Left renal cortex interstitium (tissue), 4 donors: ENCODE measurements at places on chromosomes 5 and 9. TPM values are rescaled to one million over a fixed set of nuclear protein-coding genes. Genes with fewer than 3 reads are reported as not detected.

- DNase-seq: no peak
Observed at GRCh38 chr5:3995954-3996619, 400.5 kb downstream of the IRX1 start.

DNA sequence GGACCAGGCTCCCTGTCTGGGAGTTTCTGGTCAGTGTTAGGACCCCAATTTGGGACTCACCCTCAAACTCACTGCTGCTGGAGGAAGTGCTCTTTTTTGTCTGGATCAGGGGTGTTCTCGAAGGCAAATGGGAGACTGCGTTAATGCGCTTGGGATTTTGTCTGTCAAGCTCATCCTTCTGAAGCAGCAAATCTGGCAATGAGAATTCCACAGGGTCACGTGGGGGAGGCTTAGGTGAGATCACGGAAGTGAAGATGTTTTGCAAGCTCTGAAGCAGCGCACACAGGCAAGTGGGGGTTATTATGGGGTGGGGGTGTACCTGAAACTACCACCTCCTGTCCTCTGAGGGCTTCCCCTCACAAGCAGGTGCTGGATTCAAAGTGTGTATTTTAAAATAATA is 10.5 kb upstream of the TEX53 start:
- no peak for DNase-seq

DNA sequence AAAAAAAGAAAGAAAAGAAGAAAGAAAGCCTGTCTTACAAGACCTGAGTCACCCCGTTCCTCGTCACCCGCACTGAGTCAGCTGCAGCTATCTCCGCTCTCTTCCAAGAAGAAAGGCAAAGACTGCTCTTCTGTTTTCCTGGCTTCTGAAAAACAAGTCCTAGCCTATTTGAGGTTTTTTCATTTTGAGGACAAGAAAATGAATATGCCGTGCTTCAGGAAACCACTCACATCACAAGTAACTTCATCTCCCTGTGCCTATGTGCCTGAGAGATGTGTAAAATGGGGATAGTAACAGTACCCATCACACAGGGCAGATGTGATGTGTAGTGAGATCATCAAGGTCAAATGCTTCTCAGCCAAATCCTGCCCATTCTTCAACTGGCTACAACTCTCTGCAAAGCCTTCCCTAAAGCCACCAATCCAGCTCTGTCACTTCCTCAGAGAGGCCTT is 78.4 kb downstream of the GLDC start:
- DNase-seq: no peak

- no peak for DNase-seq
Observed at GRCh38 chr5:1652873-1653697, 129.3 kb upstream of the LPCAT1 start.

GRCh38 chr9:16352251-16352650 is 518.2 kb downstream of the BNC2 start:
- DNase-seq: no peak

- DNase-seq: no peak
Observed at GRCh38 chr9:98765256-98765655, 31.1 kb downstream of the ANKS6 start.

DNA sequence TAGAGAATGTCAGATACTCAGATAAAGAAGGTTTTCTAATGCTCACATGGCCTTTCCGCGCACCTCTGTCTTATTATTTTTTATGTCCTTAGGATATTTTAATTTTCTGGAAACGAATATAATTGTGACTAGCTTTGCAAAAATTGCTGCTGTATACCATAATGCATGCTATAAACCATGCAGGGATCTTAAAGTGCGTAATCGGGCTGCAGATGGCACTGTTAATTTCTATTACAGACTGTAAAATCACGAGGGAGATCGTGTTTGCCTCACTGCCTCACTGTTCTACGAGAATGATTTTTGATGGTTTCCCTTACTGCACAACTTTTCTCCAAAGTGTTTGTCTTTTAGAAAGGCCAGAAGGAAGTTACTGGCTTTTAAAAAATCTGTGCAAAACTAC is 356.1 kb downstream of the TUSC1 start:
- no peak for DNase-seq

DNA sequence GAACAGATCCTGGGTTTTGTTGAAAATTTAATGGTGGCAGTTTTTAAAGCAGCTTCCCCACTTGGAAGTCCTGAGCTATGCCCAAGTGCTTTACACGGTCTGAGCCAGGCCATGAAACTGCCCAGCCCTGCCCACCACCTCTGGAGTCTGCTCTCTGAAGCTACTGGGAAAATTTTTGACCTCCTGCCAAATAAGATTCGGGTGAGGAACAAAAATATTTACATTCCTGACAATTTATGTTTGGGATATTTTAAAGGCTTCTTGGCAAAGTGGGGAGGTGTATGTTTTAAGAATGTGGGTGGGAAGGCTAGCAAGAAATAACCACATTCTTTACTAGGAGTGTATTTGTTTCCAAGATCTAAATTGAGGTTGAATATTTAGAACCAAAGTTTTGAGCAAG is 50.0 kb downstream of the HACD4 start:
- no peak for DNase-seq

DNA sequence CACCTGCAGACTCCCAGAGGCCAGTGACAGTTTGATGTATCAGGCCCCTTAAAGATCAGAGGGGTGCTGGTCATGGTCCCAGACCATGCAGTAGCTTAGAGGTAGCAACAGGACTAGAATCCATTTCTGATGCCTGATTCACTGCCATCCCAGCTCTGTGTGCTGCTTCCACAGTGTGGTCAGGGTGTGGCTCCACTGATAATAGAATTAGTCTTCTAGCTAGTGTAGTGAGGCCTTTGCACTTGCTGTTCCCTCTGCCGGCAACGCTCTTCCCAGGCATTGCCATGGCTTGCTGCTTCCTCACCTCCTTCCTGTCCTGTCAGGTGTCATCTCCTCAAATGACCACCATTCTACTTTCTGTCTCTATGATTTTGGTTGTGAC is 15.8 kb downstream of the PPARGC1B start:
- no peak for DNase-seq

GRCh38 chr5:102211165-102211564 is 84.9 kb downstream of the SLCO4C1 start:
- DNase-seq: no peak

- DNase-seq: no peak
Observed at GRCh38 chr5:52269401-52269800, 518.3 kb upstream of the ITGA1 start.

DNA sequence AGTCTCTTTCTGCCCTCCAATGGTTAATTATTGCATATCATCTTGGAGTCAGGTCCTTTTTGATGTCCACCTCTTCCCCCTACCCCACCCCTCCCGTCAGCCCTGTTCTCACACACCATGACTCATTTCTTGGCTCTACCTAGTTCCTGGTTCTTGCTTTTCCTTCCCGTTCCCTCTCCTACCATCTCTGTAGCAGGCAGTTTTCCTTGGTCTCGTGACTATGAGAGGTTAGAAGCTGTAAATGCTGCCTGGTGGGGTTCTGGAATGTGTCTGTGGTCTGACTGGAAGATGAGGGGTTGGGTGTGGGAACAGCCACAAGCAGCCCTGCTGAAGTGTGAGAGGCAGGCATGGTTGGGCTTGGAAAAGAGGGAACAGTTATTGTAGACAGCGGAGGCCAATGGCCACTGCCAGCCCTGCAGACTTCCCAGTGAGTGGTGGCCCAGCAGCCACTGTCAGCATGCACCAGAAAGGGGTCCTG is 18.2 kb downstream of the SLC22A5 start:
- no peak for DNase-seq

DNA sequence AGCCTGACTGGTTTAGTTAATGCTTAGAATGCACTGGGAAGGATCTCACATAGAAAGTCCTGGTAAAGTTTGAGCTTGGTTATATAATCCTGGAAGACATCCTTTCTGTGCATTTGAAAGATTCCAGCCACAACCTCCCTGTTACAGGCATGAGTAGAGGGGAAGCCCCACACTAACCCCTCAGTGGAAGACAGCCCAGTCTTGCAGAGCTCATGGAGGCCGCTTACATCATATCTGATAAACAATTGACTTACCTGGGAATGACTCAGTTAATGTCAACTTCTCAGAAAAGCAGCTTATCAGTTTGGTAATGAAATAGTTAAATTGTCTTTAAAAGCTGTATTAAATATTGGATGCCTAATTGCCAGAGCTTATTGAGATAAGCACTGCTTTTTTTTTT is 28.1 kb upstream of the PDE8B start:
- no peak for DNase-seq

DNA sequence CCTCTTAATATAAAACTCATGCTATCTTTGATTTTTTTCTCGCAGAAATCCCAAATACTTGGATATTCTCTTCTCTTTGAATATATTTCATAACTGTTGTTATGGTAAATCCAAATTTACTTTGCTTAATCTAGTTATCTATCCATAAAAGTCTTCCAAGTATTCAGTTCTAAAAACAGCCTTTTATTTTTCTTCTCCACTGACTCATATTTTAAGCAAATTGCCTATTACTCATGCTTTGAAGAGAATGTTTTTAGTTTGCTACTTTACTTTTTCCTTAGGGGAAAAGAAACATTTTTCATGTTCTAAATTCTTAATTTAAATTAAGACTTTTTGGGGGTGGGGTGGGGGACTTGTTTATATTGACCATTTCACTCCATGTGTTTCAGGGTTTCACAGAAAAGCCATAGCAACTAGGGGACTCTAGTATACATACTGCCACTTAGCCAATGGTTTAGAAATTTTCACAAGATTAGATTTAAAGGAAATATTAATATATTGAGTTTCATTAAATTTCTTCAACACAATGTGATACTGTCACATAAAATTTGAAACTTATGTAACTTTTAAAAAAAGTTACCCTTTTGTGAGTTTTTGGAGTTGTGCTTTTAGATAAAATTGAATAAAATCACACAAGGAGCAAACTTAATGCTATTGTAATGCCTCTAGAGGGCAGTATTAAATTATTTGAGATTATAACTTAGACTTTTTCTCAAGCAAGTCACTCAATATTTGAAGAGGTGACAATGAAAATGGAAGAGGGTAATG is 545.8 kb upstream of the ARRDC3 start:
- DNase-seq: peak; percentile 11

DNA sequence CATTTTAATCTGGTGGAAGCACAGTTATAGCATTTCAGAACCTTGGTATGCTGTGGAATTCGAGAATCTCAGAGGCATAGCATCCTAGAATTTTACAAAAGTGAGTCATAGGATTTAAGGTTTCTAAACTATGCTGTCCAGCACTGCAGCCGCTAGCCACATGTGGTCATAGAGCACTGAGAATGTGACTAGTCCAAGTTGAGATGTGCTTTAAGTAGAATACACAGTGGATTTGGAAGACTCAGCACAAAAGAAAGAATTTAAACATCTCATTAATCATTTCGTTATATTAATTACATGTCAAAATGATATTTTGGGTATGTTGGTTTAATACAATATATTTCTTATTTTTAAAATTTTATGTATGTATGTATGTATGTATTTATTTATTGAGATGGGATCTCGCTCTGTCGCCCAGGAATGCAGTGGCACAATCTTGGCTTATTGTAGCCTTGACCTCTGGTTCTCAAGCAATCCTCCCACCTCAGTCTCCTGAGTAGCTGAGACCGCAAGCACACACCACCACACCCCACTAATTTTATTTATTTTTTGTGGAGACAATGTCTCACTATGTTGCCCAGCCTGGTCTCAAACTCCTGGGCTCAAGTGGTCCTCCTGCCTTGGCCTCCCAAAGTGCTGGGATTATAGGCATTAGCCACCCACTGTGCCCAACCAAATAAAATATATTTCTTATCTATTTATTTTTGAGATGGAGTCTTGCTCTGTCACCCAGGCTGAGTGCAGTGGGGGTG is 20.4 kb upstream of the RPS14 start:
- DNase-seq: no peak

- DNase-seq: no peak
Observed at GRCh38 chr9:27054841-27055240, 49.4 kb upstream of the LRRC19 start.

DNA sequence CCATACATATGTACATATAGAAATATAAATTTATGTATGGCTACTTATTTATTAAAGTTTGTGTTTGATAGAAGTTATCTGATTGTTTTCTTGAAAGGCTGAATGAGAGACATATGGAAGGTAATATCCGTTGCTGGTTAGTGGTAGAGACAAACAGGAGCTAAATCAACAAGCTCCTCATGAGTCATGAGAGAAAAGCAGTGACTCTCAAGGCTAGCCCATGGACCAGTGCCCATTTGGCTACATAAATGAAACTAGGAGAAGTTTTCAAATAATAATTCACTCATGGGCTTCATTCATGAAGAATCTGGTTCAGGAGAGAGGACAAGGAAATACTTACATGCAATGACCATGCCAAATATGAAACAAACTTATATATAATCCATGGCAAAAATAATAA is 504.5 kb upstream of the ITGA1 start:
- no peak for DNase-seq

GRCh38 chr5:141208478-141208877 is at the start of gene PCDHB12:
Gene PCDHB12, plus strand, starts transcription at chr5:141208719. Its CDS starts 189 bp downstream, at chr5:141208908.
- no peak for DNase-seq

DNA sequence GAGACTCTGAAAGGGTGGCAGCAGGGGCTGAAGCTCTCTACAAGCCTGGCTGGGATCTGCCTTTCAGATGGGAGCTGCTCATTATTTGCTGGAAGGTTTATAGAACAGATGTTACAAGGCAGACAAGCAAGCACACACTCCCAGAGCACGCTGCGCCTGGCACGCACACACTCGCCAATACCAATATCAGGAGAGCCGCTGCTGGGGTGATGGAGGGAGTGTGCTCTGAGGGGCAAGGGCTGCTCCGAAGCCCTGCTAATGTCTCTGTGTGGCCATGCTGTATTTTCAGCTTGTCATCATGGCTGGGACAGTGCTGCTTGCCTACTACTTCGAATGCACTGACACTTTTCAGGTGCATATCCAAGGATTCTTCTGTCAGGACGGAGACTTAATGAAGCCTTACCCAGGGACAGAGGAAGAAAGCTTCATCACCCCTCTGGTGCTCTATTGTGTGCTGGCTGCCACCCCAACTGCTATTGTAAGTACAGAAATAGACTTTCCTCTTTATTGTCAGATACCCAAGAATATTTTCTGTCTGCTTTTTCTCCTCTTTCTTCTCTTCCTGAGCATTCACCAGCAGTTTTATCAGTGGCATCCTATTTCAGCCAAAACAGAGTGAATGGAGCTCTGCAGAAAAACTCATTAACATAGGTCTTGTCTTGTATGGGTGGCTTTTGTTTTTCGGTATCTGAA is 115.1 kb downstream of the BAAT start:
- DNase-seq: no peak

DNA sequence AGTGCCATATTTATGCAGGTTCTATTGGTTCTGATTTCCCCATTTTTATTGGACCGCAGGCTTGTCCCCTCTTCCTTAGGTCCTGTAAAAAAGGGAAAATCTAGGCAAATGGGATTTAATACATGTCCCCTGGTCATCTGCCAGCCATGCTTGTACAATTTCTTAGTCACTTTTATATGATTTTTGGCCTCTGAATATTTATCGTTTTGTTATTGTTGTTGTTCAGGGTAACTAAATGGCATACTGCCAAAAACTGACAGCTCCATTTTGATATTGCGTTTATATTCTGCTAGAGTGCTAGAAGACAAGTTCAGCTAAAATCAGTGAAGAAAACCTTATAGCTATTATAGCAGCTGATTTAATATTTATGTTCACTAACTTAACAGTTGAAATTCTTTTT is 770.2 kb upstream of the FAM174A start:
- DNase-seq: no peak

The STOM gene
- 81.6 TPM for polyA plus RNA-seq

The PRUNE2 gene
- polyA plus RNA-seq: 11.1 TPM

The SUSD3 gene
- 8.5 TPM for polyA plus RNA-seq

The DCAF12 gene
- polyA plus RNA-seq: 59.2 TPM

The OR1Q1 gene
- not detected for polyA plus RNA-seq

The FOXD1 gene
- 19.0 TPM for polyA plus RNA-seq

The CCDC183 gene
- polyA plus RNA-seq: 7.7 TPM

The LHFPL2 gene
- 48.9 TPM for polyA plus RNA-seq

The MYOZ3 gene
- polyA plus RNA-seq: 6.3 TPM

The LRSAM1 gene
- 17.9 TPM for polyA plus RNA-seq

The RANBP17 gene
- 9.4 TPM for polyA plus RNA-seq

The NEUROG1 gene
- polyA plus RNA-seq: not detected

The ITGA1 gene
- 56.2 TPM for polyA plus RNA-seq

The TNC gene
- polyA plus RNA-seq: 464 TPM
